ENCODE measurements at places on chromosomes 6 and 20.

DNA sequence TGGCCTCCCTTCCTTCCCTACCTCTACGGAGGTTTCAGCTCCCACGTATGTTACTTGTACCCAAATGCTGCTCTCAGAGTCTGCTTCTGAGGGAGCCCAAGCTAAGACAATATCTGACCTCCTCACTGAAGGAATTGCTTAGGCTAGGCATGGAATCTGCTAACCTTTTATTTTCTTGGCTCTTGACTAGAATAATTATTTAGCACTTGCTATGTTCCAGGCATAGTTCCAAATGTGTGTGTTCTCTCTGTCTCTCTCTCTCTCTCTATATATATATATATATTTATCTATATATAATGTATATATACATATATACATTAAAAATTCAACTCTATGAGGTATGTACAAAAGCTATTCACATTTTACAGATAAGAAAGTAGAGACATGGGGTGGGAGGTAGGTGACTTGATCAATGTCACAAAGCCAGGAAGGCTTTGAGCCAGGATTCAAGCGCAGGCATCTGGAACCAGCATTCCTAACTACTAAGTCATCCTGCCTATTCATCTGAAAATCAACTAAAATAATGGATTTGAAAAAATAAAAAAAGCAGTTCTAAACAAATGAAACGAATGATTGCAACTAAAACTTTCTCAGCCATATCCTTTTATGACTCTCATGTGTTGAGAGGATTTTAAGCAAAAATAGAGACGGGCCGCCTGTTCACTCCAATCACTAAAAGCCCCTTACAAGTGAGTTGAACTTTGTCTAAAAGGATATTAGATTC is 189.7 kb upstream of the JAG1 start:
- no peak for DNase-seq

- no peak for DNase-seq
Observed at GRCh38 chr20:63509088-63509564, 10.2 kb upstream of the EEF1A2 start.

- DNase-seq, result no peak
Observed at GRCh38 chr6:118523216-118523615, 24.9 kb upstream of the PLN start.

- no peak for DNase-seq
Observed at GRCh38 chr20:24703284-24703610, 233.8 kb downstream of the SYNDIG1 start.

GRCh38 chr6:18055714-18056382 is 66.6 kb downstream of the NHLRC1 start:
- no peak for DNase-seq

- DNase-seq, result no peak
Observed at GRCh38 chr20:50980071-50980681, 21.6 kb downstream of the MOCS3 start.

DNA sequence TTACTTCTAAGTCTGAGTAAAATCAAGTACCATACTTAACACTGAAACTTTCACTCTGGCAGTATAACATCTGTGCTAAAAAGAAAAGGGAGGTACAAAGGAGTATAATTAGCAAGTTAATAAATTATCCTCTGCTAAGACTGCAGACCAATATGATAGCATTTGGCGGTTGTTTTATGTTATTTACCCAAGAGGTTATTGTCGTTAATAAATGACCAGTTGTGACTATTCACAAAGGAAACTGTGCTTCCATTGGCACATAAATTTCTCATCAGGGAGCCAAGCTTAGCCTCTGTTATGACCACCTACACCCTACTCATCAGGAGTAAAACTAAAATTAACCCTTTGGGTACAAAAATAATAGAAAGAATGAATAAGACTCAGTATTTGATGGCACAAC is 86.5 kb downstream of the CRYBG1 start:
- no peak for DNase-seq

DNA sequence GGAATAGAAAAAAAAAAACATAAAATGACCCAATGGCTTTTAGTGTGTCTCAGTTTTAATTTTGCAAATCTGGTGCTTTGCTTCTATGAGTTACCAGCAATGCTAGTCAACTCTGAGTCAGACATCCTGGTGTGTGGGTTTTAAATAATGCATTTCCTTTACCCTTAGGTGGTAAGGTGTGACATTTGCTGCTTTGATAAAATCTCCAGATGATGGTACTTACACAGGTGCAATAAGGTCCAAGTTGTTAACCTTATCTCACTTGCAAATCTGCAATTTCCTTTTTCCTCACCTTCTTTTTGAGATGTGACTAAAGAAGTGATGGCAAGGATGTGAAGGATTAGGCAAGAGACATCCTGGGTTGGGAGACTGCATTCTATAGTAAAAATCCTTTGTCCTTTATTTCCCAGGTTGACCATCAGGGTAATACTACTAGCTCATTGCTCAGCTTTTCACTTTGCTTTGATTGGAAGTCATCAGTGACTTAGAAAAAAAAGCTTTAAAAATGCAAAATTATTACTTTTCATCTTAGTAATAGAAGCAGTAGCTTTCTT is 818.5 kb upstream of the FLRT3 start:
- no peak for DNase-seq

- DNase-seq, result no peak
Observed at GRCh38 chr20:38935285-38935684, 9.1 kb downstream of the FAM83D start.

- no peak for DNase-seq
Observed at GRCh38 chr6:162177746-162178145, 549.8 kb downstream of the PRKN start.

- DNase-seq, result no peak
Observed at GRCh38 chr6:169986171-169986847, 234.9 kb downstream of the ERMARD start.

DNA sequence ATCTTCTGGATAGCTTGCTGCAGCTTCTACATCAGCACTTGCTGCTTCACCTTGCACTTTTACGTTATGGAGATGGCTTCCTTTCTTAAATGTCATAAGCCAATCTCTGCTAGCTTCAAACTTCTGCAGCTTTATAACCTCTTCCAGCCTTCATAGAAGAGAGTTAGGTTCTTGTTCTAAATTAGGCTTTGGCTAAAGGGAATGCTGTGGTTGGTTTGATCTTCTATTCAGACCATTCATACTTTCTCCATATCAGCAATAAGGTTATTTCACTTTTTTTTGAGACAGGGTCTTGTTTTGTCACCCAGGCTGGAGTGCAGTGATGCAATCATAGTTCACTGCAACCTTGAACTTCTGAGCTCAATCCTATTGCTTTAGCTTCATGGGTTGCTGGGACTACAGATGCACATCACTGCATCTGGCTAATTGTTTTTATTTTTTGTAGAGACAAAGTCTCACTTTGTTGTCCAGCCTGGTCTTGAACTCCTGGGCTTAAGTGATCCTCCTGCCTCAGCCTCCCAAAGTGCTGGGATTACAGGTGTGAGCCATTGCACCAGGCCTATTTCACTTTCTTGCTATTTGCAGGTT is 12.2 kb upstream of the CST3 start:
- no peak for DNase-seq

DNA sequence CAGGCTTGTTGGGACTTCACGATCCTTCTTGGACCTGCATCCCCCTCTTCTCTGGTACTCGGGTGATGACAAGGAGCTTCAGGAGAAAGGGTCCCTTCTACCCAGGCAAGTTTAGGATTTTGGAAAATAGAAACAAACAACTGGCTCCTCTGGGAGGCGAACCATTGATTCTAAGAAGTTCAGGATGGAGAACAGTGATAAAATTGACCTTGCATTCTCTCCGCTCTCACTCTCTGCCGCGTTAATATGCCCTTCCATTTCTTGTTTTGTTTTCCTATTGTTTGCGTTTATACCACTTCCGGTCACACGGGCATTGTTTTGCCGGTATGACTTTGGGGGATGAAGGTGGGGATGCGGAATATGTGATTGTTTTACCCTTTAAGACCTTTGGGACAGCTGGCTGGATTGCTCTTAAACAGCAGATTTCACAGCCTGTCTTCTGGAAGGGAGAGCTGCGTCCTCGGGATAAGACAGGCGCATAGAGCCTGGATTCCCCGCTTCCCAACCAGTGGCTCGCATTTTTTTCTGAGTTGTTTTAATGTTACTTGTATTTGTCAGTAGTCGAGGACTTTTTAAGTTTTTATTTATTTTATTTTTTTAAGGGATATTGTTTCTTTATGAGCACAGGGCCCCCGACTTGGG is 144.3 kb upstream of the ZNF184 start:
- DNase-seq, result no peak

- no peak for DNase-seq
Observed at GRCh38 chr20:6940048-6940447, 172.6 kb downstream of the BMP2 start.

GRCh38 chr6:3426091-3426926 is 30.5 kb downstream of the SLC22A23 start:
- no peak for DNase-seq

- DNase-seq, result no peak
Observed at GRCh38 chr20:23666189-23666588, 22.6 kb downstream of the CST4 start.

Data from type B pancreatic cell (in vitro differentiated cells).